ENCODE measurements at places on chromosomes 13 and 19.

DNA sequence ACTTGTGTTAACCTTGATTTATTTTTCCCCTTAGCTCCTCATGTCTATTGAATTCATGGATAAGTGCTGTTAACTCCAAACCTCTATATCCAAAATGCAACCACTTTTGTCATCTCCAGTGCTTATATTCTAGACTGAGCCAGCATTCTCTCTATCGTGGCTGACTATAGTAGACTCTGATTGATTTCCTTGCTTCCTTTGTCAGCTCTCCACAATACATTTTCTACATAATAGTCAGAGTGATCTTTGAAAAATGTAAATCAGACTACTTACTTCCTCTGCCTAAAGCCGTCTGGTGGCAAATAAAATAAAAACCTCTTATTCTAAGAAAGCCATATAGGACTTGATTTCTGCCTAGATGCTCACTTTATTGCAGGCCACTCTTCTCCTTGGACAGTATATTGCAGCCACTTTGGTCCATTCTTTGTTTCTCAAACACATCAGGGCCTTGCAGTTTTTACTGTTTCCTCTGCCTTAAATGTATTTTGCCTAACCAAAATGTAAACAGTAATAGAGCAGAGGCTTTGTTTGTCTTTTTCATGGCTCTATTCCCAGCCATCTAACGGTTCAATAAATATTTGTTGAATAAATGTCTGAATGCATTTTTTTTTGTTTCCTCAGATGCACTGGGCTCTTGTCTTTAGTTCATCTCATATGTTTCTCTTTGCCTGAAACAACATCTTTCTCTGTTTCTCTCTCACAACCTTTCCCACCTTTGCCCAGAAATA lies 243.6 kb upstream of the CSNK1A1L start:
- no peak for DNase-seq

GRCh38 chr13:111317571-111318345 lies 2.7 kb upstream of the TEX29 start:
- DNase-seq, result no peak

DNA sequence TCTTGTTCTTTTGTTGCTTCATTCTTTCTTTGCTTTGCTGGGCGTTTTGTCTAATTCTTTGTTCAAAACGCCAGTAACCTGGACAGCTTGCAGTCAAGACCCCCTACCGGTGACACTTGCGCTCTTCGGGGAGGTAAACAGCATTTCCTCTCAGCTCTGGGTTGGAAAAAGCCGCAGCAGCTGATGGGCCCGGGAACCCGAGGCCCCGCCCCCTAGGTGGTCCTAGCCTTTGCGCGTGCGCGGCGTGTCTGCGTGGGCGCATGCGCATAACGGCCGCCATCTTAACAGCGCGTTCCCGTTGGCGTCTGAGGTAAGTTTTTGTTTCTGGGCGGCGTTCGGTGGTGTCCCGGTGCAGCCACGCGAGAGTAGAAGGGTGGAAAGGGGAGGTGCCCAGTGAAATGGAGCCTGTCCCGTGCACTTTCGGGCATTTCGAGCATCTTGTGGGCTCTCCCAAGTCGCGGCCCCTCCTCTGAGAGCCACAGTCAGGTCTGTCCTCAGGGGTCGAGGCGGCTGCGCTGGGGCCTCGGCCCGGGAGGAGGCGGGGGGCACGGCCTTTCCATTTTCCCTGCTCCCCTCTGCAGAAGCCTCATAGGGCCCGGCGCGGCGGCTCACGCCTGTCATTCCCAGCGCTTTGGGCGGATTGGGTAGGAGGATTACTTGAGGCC lies at the start of gene ZNF559:
Gene ZNF559, plus strand, starts transcription at position 261 of the 665 bp plus-strand sequence. CDS start 14,371 bp downstream, outside the sequence.
- peak; percentile 95 for DNase-seq

DNA sequence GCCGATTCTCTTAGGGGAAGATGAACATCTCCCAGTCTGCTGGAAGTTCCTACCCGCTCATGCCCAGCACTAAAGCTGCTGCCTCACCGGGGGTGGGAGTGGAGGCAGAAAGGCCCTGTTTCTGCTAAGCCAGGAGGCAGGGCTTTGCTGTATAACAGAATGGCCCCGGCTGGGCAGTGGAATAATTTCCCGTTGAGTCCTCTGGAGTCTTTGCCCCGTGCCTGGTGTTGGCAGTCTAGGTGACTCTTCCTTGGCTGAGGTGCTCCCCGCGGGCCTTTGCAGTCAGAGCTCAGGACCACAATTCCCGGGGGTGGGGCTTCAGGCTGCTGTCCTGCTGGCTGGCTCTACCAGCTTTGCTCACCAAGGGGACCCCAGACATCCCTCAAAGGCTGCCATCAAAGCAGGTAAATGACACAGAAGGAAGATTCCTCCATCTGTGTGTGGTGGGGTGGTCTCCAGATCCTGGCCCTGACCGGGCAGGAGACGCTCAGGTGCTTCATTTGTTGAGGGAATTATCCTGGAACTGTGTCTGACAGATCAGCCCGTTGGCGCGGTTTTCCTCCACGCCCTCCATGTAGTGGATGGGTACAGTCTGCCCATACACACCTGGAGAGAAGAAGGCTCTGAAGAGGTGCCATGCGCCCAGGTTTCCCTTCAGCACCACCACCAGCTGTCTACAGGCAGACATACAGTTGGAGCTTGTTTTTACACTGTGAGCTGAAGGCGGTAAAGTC lies 209.9 kb downstream of the TEX29 start:
- DNase-seq, result no peak

DNA sequence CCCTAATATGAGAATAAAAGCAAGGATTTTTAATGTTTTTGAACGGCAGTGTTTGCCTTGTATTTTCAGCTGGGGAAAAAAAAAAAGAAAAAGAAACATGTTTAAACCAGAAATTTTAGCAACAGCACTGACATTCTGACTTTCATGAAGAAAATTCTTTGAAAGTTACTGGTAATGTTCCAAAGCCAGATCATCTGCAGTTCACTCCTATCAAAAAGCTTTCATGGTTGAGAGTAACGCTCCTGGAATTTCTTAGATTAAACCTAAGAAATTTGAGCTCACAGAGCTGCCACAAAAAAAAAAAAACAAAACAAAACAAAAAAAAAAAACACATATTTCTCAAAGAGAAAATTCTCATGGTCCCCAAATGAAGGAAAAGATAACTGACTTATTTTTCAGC lies 1106.7 kb downstream of the EFNB2 start:
- DNase-seq, result no peak

GRCh38 chr19:44745887-44746600 lies 2.5 kb upstream of the BCL3 start:
- DNase-seq, result no peak

- DNase-seq, result no peak
These were observed 92.1 kb downstream of the AKAP11 start for GRCh38 chr13:42363941-42364612.

DNA sequence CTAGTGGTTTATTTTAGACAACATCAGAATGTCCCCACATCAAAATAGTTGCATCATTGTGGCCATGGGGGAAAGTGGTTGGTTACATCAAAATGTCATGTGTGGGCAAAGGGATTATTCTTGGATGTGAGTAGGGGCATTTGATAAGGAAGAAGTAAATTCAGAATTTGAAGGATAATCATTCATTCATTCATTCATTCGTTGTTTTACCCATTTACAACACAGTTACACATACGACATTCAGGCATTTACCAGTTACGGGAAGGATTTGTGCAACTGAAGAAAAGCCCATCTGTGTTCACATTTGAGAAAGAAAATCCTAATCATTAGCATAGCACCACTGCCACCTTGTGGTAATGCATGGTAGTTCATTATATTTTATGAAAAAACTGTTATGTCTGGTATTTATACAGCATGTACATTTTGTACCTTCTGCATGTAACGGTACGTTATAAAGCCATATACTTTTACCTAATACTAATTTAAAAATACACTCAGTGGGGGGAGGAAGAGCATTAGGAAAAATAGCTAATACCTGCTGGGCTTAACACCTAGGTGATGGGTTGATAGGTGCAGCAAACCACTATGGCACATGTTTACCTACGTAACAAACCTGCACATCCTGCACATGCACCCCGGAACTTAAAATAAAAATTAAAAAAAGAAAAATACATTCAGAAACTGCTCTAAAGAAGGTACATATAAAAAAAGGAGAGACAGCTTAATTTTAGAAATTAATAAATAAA lies 62.1 kb downstream of the DGKH start:
- no peak for DNase-seq

DNA sequence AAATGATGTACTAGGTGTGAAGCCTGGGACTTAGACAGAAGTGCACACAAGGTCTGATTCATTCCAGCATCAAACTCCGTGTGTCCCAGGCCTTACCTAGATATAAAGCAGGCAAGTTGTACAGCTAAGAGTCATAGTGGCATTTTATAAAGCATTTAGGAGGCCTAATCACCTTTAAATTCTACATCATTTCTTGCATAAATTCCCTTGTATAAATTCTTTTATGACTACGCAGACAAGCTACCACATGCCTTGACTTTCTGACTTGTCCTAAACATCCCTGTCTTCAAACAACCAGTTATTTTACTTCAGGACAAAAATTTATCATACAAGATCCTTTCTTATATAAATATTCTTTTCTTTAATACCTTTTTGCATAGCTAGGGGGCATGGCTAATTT lies 22.5 kb downstream of the TMEM255B start:
- no peak for DNase-seq

DNA sequence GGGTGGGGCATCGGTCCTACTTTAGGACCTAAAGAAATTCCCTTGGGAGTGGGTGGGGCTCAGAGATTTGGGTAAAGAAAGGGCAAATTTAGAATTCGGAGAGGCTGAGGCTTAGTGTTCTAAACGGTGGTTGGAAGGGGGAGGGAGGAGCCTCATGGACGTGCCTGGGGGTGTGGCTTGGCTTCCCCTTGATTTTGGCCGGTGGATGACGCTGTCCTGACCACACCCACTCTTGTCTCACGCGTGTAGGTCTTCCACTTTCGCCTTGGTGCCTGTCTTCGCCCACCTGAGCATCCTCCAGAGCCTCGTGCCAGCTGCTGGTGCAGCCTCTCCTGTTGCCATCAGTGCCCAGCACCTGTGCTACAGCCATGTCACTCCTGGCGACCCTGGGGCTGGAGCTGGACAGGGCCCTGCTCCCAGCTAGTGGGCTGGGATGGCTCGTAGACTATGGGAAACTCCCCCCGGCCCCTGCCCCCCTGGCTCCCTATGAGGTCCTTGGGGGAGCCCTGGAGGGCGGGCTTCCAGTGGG lies 1.2 kb upstream of the NUP62 start:
- DNase-seq, result no peak

GRCh38 chr19:46976845-46977320 lies 42.8 kb upstream of the NPAS1 start:
- no peak for DNase-seq

GRCh38 chr13:32314271-32315237 lies 609 bp downstream of the ZAR1L start:
- DNase-seq, result peak; percentile 31

GRCh38 chr19:19214892-19215291 lies 3.1 kb downstream of the NCAN start:
- DNase-seq, result no peak

DNA sequence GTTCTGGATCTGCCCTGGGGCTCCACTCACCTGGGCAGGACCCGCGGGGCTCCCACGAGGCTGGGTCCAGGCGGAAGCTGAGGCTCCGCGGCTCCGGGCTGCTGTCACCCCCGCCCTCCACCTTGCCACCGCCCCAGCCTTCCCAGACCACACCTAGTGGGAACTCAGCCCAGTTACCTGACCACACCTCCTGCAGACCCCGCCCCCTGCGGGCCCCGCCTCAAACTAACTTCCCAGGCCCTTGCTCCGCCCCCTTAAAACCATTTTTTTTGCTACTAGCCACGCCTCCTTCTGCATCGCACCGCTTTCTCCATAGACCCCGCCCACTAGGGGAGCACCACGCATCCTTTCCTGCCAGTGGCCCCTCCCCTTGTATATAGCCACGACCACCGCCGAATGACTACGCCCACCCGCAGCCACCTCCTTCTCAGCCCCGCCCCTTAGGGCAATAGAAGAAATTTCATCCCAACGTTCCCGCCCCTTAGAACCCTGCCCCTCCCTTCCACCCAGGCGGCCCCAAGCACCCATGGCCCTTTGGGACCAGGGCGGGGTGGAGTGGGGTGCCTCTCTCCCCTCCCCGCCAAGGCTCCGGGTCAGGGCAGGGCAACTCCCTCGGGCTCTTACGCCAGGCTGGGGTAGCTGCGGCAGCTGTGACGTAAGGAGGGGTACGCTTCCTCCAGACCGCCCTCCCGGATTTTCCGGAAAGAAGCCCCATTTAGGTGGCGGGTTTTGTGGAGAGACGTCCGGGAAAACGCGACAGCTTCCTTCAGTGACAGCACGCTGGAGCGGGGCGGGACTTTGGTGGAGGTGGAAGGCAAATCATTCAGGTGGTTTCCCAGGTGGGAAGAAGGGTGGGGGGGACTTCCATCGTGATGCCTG lies at the start of gene SH2D3A:
Gene SH2D3A, minus strand, starts transcription at position 79 of the 879 bp plus-strand sequence. CDS start 3,687 bp downstream, outside the sequence.
- peak; percentile 90 for DNase-seq

- no peak for DNase-seq
These were observed 7.3 kb downstream of the TNNT1 start for GRCh38 chr19:55141696-55142095.

- DNase-seq, result no peak
These were observed 250.7 kb downstream of the DCT start for GRCh38 chr13:94228763-94229162.
